ENCODE measurements at places on chromosomes 11 and 22. TPM values are rescaled to one million over a fixed set of nuclear protein-coding genes. Genes with fewer than 3 reads are reported as not detected.

Gene OR5B3
- not detected for total RNA-seq

GRCh38 chr11:106329273-106330018, 252.0 kb downstream of the AASDHPPT start:
- H3K36me3 ChIP-seq = no peaks in the 10 kb centered on the region
- peaks cover 3% of the 10 kb centered on the region for H3K27me3 ChIP-seq
- DNase-seq = no peak
- H3K4me1 ChIP-seq = no peaks in the 10 kb centered on the region
- no peak overlapping the region for H3K27ac ChIP-seq

GRCh38 chr11:7645206-7645605, 28.1 kb downstream of the CYB5R2 start:
- DNase-seq = no peak
- peaks cover 61% of the 10 kb centered on the region for H3K36me3 ChIP-seq
- no peaks in the 10 kb centered on the region for H3K27me3 ChIP-seq
- H3K4me3 ChIP-seq = no peak overlapping the region

DNA sequence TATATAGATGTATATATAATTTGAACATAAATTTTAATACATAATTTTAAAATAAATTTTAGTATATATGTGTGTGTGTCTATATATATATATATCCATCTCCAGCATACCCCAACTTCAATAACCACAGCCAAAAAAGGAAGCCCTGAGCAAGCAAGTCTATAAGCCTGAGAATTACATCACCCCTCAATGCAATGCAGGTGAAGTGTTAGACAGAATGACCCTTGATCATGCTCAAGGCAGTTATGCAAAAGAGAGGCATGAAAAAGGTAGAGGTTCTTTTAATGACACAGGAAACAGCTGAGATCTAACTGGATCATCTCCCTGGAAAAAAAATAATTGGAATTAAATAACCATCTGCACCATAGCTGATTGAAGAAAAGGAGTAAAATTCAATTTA, 557.9 kb upstream of the ANO5 start:
- H3K36me3 ChIP-seq = no peaks in the 10 kb centered on the region
- no peaks in the 10 kb centered on the region for H3K27me3 ChIP-seq
- H3K4me3 ChIP-seq = no peak overlapping the region
- DNase-seq = no peak

Gene C11orf21
- total RNA-seq = 16.2 TPM

DNA sequence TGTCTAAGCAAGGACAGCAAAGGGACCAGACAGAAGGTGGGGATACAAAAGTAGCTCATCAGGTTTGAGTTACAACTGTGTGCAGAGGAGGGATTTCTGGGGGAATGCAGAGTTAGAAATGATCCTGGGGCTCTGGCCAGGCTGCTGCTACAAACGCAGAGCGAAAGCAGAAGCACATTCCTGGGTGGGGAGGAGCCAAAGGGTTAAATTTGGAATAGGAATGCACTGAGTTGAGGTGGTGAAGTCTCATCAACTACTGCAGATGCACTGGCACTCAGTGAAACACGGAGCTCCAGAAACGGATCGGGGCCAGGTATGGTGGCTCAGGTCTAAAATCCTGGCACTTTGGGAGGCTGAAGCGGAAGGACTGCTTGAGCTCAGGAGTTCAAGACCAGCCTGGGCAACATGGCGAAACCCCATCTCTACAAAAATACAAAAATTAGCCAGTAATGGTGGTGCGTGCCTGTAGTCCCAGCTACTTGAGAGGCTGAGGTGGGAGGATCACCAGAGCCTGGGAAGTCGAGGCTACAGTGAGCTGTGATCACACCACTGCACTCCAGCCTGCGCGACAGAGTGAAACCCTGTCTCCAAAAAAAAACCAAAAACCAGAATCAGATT, 3.2 kb downstream of the CHKA start:
- no peak overlapping the region for H3K4me3 ChIP-seq
- peaks cover 25% of the 10 kb centered on the region for H3K4me1 ChIP-seq
- H3K27me3 ChIP-seq = no peaks in the 10 kb centered on the region

GRCh38 chr11:103450241-103450640, 341.0 kb downstream of the DYNC2H1 start:
- no peak for DNase-seq
- no peak overlapping the region for H3K4me3 ChIP-seq
- no peaks in the 10 kb centered on the region for H3K36me3 ChIP-seq
- no peak overlapping the region for H3K27ac ChIP-seq
- no peaks in the 10 kb centered on the region for H3K27me3 ChIP-seq

- no peaks in the 10 kb centered on the region for H3K36me3 ChIP-seq
- H3K4me3 ChIP-seq = no peak overlapping the region
- no peaks in the 10 kb centered on the region for H3K27me3 ChIP-seq
- no peak for DNase-seq
- no peak overlapping the region for H3K27ac ChIP-seq
These were observed 20.4 kb upstream of the LRRC55 start for GRCh38 chr11:57161351-57161750.

- no peak for DNase-seq
- no peak overlapping the region for H3K4me3 ChIP-seq
- peaks cover 23% of the 10 kb centered on the region for H3K4me1 ChIP-seq
These were observed 20.2 kb upstream of the ST14 start for GRCh38 chr11:130139401-130139800.

Gene NCF4
- 14.3 TPM for total RNA-seq

GRCh38 chr11:1514336-1515061, 27.9 kb upstream of the MOB2 start:
- no peak overlapping the region for H3K27ac ChIP-seq
- peaks cover 2% of the 10 kb centered on the region for H3K4me1 ChIP-seq
- H3K36me3 ChIP-seq = no peaks in the 10 kb centered on the region
- no peaks in the 10 kb centered on the region for H3K27me3 ChIP-seq
- H3K4me3 ChIP-seq = no peak overlapping the region
- no peak for DNase-seq

- no peaks in the 10 kb centered on the region for H3K27me3 ChIP-seq
- no peak overlapping the region for H3K4me3 ChIP-seq
- H3K4me1 ChIP-seq = no peaks in the 10 kb centered on the region
- no peaks in the 10 kb centered on the region for H3K36me3 ChIP-seq
- no peak overlapping the region for H3K27ac ChIP-seq
- no peak for DNase-seq
These were observed 97.9 kb upstream of the CTSC start for GRCh38 chr11:88435415-88435814.

Gene SLC22A12
- under 0.01 TPM for total RNA-seq

GRCh38 chr11:114880442-114880841, 202.1 kb downstream of the NXPE2 start:
- no peak for DNase-seq
- no peaks in the 10 kb centered on the region for H3K36me3 ChIP-seq
- H3K4me1 ChIP-seq = no peaks in the 10 kb centered on the region
- no peaks in the 10 kb centered on the region for H3K27me3 ChIP-seq
- no peak overlapping the region for H3K27ac ChIP-seq

DNA sequence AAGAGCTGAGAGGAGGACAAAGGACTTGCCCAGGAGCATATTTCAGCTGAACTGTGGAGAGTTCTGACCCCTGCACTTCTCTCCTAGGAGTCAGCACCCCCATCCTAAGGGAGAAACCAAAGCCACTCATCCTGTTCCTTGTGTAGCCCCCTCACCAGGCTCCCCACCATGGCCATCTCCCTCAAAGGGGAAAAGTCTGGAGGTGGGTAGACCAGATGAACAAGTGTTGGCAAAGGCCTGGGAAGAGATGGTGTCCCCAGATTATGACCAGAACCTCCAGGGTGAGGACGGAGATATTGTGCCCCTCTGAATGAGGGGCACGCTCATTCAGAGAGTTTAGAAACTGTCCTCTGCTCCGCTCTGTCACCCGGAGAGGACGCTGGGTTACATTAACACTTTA, 880.0 kb downstream of the BRD1 start:
- no peak overlapping the region for H3K27ac ChIP-seq
- H3K36me3 ChIP-seq = no peaks in the 10 kb centered on the region
- DNase-seq = no peak
- H3K4me3 ChIP-seq = no peak overlapping the region
- H3K27me3 ChIP-seq = no peaks in the 10 kb centered on the region
